ENCODE measurements at places on chromosomes 4 and X.

- DNase-seq = no peak
These were observed 19.8 kb upstream of the TASL start for GRCh38 chrX:30597216-30598012.

GRCh38 chrX:15207994-15208393, 61.9 kb downstream of the ASB9 start:
- no peak for DNase-seq

GRCh38 chr4:147011411-147011810, 65.7 kb upstream of the TTC29 start:
- DNase-seq = no peak

GRCh38 chr4:185853841-185854240, 41.8 kb upstream of the SORBS2 start:
- DNase-seq = no peak

DNA sequence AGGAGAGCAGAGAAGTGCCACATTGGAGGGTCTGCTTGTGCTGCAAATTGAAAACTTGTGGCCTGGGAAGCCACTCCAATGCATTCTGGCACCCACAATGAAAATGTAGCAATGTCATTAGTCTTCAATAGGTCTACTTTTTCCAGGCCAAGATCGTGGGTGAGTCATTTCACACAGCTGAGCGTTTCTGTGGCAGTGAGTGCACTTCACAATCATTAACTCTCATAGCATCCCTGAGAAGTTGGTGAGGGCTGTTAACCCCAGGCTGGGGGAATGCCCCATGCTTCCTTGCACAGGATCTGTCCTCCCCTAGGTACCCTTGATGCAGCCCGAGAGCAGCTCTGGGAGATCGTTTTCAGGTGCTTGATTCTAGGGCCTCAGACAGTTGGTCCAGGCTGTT, 196.8 kb upstream of the ATP6AP2 start:
- no peak for DNase-seq

- DNase-seq = no peak
These were observed 63.4 kb downstream of the PSAPL1 start for GRCh38 chr4:7371210-7371941.

GRCh38 chrX:108701633-108702032, 34.7 kb downstream of the IRS4 start:
- DNase-seq = no peak

GRCh38 chr4:80434238-80434637, 98.7 kb downstream of the CFAP299 start:
- DNase-seq = no peak

DNA sequence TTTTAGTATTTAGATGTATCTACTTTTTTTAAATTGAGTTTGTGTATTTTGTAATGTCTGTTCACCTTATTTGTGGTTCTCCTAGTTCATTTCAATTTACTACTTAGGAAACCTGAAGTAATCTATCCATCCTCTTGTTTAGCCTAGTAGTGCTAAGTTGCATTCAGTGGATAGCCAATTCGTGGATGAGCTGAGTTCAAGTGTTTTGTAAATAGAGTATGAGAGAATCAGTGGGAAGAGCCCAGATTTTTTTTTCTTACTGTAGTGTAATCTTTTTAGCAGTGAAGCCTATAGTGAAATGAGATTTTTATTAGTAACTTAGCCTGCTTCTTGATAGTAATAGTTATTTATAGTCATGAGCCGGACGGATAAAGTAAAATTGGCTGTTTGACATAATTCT, 21.7 kb downstream of the STAG2 start:
- DNase-seq = no peak

GRCh38 chr4:140252141-140252741, 98.3 kb upstream of the MAML3 start:
- DNase-seq = no peak

- DNase-seq = no peak
These were observed 16.2 kb upstream of the CA5B start for GRCh38 chrX:15721911-15722310.

DNA sequence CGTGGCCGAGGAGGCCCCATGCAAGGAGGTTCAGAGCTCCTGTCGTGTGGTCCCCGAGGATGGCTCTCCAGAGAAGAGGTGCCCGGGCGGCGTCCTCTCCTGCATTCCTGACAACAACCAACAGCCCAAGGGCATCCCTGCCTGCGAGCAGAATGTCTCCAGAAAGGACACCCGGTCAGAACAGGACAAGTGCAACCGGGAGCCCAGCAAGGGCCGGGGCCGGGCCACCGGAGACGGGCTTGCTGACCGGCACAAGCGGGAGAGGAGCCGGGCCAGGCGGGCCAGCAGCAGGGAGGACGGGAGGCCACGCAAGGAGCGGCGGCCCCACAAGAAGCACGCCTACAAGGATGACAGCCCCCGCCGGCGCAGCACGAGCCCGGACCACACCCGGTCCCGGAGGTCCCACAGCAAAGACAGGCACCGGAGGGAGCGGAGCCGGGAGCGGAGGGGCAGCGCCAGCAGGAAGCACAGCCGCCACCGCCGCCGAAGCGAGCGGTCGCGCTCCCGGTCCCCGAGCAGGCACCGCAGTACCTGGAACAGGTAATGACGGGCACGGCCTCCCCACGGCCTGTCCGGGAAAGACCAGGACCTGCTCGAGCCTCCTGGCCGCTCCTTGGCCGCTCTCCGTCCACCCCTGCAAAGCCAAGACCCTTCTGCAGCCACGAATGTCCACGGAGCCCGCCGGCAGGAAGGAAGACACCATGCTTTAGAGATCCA, 9.8 kb downstream of the AKAP17A start:
- no peak for DNase-seq

GRCh38 chrX:51568586-51568985, 50.1 kb downstream of the CENPVL3 start:
- no peak for DNase-seq

DNA sequence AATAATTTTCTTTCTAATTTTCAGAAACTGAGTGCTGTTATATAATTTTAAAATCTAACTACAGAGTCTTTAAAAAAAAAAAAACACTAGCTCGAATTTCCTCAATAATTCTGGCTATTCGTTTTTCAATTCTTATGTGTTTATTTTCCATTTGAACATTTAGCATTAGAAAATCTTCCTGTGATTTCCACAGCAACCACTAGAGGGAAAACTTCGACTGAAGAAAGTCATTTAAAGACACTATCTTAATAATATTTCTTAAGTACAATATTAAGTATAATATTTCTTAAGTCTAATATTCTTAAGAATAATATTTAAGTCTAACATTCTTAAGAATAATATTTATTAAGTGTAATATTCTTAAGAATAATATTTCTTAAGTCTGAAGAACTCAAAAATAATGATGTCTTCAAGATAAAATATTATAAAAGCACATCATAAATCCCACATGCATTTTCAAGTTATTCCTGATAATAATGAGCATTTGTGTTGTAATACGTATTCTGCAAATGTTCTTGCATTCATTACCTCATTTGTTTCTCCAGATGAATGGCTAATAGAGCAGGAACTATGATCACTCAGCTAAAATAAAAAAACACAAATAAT, 118.4 kb upstream of the WDR17 start:
- DNase-seq = no peak

GRCh38 chrX:37454537-37455285, 105.5 kb downstream of the PRRG1 start:
- DNase-seq = no peak

DNA sequence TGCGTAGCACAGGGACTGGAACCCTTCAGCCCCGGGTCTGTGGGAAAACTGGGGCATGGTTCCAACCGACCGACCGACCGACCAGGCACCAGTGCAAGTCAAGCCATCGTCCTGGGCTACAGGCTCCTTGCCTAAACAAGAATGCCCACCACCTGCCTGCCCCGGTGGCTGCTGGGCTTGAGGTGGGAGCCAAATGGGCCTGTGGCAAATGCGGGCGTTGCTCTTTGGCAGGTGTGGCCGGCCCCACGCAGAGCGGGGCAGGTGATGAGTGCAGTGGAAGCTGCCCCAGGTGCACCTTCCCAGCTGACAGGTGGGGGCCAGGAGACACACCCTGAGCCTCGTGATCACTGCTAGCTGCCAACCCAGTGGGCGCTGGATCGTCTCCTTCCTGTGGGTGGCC, 77.9 kb downstream of the MTMR1 start:
- no peak for DNase-seq

- DNase-seq = no peak
These were observed 545.3 kb upstream of the FAT1 start for GRCh38 chr4:187268940-187269339.

DNA sequence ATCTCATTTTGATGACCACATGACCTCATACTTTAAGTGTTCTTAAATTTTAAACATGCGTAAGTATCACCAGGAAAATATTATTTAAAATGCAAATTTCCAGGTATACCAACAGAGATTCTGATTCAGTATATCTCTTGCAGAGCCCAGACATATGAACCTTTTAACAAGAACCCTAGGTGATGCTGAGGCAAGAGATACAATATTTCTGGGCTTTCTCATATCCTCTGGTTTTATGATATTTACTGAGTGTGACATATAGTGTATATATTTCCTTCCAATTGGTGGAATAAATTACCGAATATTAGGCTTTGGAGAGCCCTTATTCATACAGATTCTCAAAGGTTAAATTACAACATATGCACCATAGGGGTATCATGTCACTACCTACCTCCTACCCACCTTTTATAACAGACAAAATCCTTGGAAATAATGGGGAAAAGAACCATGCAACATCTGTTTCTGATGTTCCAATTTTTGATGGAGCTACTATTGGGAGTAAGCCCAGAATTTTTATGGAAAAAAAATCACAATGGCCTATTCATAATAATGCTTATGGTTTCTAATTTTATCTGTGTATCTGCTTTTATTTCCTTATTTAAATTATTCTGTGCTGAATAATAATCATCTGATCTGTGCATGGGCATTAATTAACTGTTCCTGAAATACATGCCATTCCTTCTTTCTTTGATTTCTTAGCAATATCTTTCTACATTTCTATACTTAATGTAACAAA, 27.1 kb downstream of the KCTD8 start:
- no peak for DNase-seq

DNA sequence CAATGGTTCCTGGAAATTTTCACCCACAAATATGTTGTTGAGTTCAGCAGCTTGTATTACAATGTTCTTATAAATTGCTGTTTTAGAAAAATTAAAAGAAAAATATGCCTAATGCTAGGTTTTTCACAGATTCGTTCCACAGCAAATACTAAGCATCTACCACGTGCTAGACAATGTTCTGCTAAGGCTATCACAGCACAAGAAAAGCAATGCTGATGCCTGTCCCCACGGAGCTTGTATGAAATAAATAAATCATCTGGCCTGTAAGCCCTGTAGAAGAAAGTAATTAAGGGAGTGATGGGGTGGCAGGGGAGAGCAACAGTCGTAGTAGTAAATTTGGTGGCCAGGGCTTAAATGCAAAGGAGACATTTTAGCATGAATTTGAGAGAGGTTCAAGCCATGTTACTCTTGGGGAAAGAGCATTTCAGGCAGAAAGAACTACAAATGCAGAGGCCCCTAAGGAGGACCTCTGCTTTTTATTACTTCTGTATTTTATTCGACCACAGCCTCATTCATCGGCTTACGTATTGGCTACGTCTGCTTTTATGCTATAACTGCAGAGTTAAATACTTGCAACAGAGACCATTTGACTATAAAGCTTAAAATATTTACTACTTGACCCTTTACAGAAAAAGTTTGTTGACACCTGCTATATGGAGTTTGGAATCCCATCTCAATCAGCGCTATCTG, 36.3 kb downstream of the ARAP2 start:
- no peak for DNase-seq

DNA sequence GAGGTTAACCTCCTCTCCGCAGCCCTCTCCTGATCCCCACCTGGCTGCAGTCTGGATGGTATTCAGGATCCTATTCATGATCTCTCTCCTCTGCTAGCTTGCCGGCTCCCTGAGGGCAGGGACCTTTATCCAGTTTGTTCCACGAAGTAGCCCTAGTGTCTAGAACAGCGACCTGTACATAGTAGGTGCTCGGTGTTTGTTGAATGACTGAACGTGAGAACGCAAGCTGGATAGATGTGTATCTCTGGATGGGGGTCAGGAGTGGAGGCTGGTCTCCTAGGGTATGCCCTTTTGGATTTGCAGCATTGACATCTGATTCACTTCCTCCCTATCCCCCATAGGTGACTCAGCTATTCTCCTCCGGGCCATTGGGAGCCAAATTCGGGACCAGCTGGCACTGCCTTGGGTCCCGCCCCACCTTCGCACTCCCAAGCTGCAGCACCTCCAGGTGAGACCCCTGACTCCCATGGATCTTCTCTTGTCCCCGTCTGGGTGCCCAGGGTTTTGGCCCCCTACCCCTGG, 7.3 kb downstream of the CCDC22 start:
- DNase-seq = no peak

DNA sequence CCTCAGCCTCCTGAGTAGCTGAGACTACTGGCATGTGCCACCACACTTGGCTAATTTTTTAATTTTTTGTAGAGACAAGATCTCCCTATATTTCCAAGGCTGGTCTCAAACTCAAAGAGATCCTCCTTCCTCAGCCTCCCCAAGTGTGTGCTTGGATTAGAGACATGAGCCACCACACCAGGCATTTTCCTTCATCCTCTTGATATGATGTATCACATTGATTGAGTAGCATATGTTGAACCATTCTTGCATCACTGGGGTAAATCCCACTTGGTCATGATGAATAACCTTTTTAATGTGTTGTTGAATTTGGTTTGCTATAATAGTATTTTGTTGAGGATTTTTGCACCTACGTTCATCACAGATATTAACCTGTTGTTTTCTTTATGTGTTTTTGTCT, 24.2 kb upstream of the PPM1K start:
- no peak for DNase-seq

- DNase-seq = no peak
These were observed 1.8 kb downstream of the CPEB2 start for GRCh38 chr4:15003891-15004738.

DNA sequence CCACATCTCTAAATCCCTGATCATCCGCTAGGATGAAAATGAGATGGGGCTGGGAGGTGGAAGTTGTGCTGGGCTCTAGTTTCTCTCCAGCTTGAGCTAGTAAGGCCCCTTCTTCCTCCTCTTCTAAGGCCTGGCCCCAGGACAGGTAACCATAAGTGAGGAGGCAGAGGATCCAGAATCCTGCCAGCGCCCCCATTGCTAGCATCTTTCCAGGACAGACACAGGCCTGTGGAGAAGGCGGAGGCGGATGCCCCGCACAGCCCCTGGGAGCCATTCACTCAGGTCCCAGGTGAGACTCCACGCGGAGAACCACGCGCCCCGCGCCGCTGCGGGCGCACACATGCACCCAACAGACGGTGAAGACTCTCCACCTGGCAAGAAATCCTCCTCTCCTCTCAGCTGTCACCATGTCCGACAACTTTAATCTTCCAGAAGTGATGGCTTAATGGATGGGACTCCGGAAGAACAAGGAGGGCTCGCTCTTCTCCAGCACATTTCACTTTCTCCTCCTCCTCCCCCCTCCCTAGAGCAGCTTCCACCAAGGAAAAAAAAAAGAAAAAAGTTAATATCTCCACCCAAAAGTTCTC, 793 bp downstream of the ARSJ start:
- no peak for DNase-seq

- no peak for DNase-seq
These were observed 73.1 kb downstream of the MAGEB17 start for GRCh38 chrX:16240231-16240905.

DNA sequence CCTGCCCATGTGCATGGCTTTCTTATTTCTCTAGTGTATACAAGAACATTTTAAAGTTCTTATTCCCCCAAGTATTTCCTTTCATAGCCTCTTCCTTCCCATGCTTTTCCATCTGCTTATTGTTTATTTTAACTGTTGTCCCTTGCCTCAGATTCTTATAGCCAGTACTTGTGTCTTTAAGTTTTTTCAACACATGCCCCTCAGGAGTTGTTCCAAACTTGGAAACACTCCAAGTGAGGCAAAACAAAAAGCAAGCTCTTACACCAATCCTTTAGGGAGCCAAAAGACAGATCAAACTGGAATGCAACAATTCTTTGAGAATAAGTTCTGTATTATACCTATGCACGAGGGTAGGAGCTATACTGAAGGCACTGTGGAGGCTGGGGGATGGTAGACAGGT, 222.0 kb upstream of the STK26 start:
- no peak for DNase-seq
